ENCODE measurements at places on chromosomes 2 and 18.

GRCh38 chr2:238015705-238016104 lies 45.1 kb upstream of the SCLY start:
- DNase-seq = no peak

GRCh38 chr2:173187941-173188788 lies 112.5 kb downstream of the MAP3K20 start:
- DNase-seq = no peak

- DNase-seq = no peak
These were observed 1.3 kb downstream of the KCTD1 start for GRCh38 chr18:26546875-26547645.

- no peak for DNase-seq
These were observed 219.6 kb downstream of the CD226 start for GRCh38 chr18:69727912-69728572.

GRCh38 chr18:524466-524865 lies 24.0 kb upstream of the COLEC12 start:
- no peak for DNase-seq

DNA sequence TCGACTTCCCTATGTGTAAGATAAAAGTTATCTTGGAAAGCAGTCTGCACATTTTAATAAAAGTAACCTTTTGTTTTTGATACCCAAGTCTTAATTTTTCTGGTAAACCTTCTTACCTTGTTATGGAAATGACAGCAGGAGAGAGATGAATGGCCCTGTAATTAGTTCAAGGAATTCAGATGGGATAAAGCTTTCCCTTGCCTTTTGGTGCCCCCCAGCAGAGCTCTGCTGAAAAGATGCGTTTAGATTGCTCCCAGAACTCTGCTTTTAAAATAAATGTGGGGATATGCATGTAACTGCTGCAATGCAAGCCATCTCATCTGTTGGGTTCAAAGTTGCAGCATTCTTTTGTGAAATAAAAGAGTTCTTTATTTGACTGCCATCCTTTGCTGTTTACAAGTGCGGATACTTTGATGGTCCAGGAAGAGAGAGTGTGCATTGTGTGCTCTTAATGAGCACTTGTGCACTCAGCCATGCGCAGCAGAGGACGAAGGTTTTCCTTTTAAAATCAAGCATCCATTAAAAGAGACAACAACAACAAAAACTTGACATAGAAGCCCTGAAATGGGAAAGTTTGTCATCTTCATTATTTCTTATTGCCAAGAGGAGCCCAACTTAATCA lies 176.7 kb upstream of the ST6GAL2 start:
- no peak for DNase-seq

DNA sequence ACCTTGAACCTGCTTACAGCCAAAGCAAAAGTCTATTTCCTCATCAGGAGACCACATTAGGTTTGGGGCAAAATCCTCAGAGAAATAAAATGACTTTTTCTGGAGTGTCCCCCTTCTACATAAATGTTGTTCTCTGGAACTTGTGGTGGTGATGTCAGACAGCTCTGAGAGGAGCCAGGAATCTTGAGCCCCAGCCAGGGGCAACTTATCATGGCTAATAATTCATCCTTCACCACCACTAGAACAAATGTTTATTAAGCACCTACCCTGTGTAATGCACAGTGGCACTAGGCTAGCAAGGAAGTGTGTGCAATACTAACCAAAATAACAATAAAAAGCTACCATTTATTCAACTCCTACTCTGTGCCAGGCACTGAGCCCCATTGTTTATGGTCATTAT lies 9.0 kb upstream of the BMP10 start:
- no peak for DNase-seq

DNA sequence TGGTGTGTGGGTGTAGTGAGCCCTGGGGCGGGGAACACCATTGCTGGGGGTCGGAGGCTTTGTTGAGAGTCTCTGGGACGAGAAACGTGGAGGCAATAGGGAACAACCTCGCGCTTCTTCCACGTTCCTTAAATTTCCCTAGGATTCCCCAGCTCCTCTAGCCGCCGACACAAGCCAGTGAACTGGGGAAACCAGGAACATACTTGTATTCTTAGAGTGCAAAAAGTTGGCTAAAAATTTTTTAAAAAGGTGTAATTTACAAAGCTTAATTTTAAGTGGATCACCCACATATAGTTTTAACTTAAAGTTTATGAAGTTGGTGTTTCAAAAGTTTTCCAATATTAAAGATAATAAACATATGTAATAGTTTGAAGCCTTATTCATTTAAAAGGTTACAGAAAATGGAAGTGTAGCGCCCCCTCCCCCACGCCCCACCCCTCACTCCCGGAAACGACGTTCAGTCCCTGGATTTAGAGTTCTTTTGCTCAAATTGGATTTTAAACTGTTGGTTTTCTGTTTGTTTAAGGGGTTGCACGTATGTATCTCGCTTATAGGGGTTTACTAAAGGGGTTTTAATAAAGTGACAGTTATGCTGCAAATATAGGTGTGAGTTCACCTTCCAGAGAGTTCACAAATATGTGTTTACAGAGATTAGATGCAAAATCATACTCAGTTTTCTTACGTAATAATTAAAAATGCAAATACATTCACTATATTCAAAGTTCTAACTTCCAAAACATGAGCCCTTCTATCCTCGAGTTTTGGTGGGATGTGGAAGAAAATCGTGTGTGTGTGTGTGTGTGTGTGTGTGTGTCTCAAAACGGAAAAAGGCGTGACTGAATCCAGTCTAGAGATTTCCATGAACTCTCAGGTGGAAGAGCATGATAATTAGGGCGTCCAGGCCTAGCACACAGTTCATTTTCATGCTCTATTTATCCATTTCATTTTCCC lies 872 bp downstream of the DSG2 start:
- DNase-seq = no peak

- no peak for DNase-seq
These were observed 22.7 kb upstream of the NCL start for GRCh38 chr2:231486851-231487596.

DNA sequence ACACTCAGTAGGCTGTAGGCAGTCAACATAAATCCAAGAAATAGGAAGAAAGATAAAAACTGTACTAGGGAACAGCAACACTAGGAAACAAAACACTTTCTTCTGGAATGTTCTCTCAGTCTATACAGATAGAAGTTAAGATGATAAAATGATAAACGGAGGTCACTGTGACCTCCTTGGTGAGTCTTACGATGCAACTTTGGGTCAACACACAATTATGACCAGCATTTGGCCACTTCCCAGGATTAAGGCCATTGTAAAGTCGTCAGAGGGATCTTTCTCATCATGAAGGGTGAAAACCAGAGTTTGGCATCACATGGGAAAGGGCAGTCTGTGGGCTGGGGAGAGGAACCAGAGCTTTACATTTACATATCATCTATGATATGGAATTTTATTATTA lies 33.4 kb downstream of the LAMA3 start:
- DNase-seq = no peak

GRCh38 chr2:174122185-174122584 lies 126.1 kb downstream of the OLA1 start:
- DNase-seq = no peak

- DNase-seq = no peak
These were observed 112.1 kb downstream of the GLI2 start for GRCh38 chr2:120847700-120848321.

DNA sequence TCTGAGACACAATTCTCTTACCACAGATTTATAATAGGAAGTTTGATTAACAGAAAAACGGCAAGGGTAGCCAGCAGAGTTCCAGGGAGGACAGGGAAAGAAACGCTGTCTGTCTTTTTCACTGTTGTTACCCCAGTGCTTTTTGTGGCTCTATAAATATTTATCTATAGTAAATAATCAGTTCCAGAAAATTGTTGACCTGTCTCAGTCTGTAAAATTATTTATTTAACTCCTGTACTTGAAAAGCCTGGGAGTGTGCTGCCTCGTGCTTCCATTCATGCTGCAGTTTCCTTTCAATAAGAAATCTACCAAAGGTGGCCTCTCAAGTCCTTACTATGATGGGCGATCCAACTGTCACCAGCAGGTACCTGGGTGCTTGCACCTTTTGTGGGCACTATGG lies 102.9 kb downstream of the ETAA1 start:
- DNase-seq = no peak

DNA sequence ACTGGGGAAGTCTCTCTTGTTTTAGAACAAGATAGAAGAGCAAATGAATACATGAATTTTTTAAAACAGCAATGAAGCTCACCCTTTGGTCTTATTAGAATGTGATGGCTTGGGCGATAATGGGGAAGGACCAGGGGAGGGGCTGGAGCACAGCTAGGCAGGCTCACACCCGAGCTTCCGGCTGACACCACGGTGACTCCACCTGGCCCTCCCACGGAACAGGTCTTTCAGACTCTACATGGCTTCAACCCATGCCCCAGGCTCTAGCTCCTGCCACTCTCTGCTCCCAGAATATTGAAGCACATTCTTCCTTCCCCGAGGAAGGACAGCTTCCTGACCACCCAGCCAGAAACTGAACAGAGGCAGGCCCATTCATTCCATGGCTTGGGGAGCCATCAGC lies 127.5 kb upstream of the AGAP1 start:
- DNase-seq = no peak

- DNase-seq = no peak
These were observed 206.0 kb downstream of the SPP2 start for GRCh38 chr2:234256516-234256915.

- DNase-seq = no peak
These were observed 520.1 kb downstream of the ARHGAP15 start for GRCh38 chr2:143649226-143649740.

- DNase-seq = peak; percentile 20
These were observed 108.7 kb upstream of the ATL2 start for GRCh38 chr2:38485734-38486133.

Measured in NAMALWA (cell line).